Ecto neural progenitor cell (in vitro differentiated cells): ENCODE measurements at places on chromosomes 13 and 19.

DNA sequence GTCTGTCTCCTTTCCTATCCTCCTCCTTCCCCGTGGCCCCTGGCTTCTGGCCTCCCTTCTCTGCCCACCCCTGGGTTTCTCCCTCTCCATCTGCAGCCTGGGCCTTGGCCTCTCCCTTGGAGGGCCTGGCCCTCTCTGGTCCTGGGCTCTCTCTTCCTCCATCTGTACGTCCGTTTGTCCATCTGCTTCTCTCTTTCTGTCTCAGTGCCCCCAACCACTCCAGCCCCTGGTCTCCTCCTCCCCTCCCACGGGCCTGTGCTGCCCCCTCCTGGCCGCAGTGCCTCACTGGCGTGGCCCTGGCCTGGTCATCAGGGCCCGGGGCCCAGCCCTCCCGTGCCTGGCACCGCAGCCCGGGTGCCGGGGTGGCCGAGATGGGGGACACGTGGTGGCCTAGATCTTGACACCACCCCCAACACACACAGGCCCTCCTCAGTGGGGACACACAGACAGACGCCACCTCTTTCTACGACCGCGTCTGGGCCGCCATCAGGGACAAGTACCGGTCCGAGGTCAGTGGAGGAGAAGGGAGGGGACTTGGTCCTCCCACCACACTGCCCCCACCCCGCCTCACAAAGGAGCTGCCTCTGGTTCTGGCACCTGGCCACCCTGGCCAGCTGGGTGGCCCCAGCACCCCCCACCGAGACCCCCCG lies 11.3 kb downstream of the PRKCSH start:
- DNase-seq, result peak; percentile 80

- peak; percentile 88 for DNase-seq
Measured at GRCh38 chr19:18437491-18438330, at the start of gene ISYNA1. Gene ISYNA1 (minus strand): TSS chr19:18438133. CDS start chr19:18437979, 154 bp downstream.

DNA sequence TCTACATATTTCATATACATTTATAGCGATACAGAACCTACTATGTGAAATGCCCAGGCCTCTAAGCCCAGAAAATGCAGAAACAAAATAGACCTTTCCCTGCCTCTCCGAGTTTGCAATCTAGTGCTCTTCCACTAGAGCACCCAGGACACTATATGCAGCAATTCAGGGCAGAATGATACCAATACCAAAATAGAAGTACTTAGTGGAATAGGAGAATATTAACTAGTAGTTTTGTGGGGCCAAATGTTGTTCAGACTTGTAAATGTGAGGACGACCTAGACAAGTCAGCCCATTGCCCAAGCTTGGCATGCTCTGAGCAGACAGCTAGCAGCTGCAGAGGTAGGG lies 35.8 kb upstream of the FLT1 start:
- DNase-seq, result no peak

GRCh38 chr19:3792114-3792513 lies 5.9 kb upstream of the MATK start:
- DNase-seq, result no peak

GRCh38 chr13:46982856-46983582 lies 86.2 kb upstream of the HTR2A start:
- DNase-seq, result no peak
